ENCODE measurements at places on chromosomes 12 and 14.
A peak's percentile ranks its signal among the peaks of the same experiment; 100 is the strongest.

GRCh38 chr12:10392394-10392930 lies 2.6 kb upstream of the KLRK1 start:
- DNase-seq: peak; percentile 94

DNA sequence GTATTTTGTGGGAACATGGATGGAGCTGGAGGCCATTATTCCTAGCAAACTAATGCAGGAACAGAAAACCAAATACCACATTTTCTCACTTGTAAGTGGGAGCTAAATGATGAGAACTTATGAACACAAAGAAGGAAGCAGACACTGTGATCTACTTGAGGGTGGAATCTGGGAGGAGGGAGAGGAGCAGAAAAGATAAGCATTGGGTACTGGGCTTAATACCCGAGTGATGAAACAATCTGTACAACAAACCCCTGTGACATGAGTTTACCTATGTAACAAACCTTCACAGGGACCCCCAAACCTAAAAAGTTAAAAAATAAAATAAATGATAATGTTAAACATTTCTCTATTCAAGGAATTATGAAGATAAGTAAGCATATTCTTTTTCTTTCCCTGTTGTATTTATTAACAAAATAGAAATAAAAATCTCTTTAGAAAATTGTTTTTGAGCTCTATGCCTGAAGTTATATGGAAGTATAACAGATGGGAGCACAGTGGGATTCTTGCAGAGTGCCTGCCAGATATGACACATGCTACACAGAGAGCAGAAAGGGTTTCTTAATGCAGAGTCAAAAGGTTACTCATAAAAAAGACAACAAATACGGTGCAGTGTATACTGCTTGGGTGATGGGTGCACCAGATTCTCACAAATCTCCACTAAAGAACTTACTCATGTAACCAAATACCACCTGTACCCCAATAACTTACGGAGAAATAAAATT lies 52.0 kb upstream of the SYNE2 start:
- no peak for DNase-seq

GRCh38 chr12:77072833-77073495 lies 7.6 kb upstream of the E2F7 start:
- no peak for DNase-seq

GRCh38 chr14:67766035-67766680 lies 50.2 kb downstream of the ZFYVE26 start:
- no peak for DNase-seq

GRCh38 chr12:46585854-46586621 lies 213.5 kb upstream of the SLC38A2 start:
- peak; percentile 78 for DNase-seq

DNA sequence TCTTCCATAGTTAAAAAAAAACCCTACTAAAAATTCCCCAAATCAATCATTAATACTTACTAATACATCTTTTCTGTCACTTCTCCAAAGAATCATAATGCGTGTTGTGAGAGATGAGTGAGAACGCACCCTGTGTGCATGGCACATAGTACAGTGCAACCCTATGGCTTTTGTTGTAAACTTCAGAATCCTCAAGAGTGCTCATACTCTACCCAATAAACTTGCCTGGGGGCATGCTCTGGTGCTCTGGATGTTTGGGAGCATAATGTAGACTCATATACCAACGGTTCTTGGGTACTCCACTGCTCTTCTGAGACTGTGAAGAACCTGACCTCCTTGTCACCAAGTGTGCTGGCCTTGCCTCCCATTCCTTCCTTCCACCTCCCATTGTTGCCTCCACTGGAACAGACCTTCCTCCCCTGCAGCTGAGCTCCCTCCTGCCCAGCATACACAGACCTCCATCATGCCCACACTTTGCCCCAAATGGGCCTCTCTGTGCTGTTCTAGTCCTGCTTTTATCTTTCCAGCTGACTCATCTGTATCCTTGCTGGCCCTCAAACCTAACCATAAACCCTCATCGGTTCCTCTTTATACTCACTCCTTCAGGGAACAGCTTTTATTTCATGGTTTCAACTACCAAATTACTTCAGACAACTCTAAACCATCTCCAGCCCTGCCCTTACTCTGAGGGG lies 8.9 kb downstream of the DCP1B start:
- DNase-seq: no peak

- DNase-seq: no peak
Measured at GRCh38 chr12:45050751-45051571, at the start of gene DBX2. Gene DBX2, minus strand, starts transcription at chr12:45051099. Its CDS starts 172 bp downstream, at chr12:45050927.

DNA sequence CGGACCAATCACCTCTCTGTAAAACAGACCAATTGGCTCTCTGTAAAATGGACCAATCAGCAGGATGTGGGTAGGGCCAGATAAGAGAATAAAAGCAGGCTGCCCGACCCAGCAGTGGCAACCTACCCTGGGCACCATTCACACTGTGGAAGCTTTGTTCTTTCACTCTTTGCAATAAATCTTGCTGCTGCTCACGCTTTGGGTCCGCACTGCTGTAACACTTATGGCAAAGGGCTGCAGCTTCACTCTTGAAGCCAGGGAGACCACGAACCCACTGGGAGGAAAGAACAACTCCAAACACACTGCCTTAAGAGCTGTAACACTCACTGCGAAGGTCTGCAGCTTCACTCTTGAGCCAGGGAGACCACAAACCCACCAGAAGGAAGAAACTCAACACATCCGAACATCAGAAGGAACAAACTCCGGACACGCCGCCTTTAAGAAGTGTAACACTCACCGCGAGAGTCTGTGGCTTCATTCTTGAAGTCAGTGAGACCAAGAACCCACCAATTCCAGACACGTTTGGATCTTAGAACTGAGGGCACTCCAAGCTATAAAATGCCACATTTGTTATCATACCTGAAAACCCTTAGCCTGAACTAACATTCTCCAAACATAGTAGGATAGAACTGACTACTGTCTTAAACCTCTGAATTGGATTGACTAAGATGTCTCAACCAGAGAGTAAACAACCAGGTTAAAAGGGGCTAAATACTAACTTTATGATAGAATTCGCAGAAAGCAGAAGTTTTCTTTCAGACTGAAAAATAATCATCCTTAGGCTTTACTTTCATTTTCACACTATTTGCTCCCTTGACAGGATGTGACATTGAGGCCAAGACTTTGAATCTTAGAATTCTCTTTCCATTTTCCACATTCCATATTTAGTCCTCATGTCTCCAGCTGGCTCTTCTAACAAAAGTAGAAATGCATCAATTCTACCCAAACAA lies 33.6 kb downstream of the CDKL1 start:
- DNase-seq: no peak

- DNase-seq: no peak
Measured at GRCh38 chr12:19945559-19946435, 422.5 kb upstream of the PDE3A start.

- DNase-seq: no peak
Measured at GRCh38 chr12:5923043-5923605, 21.9 kb downstream of the ANO2 start.

DNA sequence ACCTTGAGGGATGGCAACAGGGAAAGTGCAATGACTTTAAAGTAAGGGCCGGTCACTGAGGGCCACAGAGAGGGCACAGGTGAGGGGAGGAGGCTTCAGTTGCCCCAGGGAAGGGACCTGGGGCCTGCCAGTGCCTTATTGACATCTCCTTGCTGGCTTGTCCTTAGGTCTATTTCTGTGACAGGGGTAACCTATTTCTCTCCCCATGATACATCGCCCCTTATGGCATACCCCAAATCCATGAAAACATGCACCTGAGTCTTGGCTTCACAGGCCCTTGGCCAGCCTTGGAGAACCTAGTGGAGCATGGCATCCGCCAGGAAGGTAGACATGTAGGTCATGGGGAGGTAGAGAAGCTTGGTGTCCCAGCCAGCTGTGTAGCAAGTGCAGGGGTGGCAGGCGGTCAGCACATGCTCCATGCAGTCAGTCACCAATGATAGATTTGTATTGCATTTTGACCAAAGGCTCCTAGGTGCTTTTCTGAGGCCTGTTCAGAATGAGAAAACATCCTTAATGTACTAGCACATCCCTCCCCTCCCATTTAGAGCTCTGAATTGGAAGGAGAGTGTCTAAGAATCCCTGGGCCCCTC lies 23.6 kb upstream of the RDH16 start:
- DNase-seq: no peak

- DNase-seq: no peak
Measured at GRCh38 chr14:105377555-105378182, 20.7 kb upstream of the TEX22 start.

DNA sequence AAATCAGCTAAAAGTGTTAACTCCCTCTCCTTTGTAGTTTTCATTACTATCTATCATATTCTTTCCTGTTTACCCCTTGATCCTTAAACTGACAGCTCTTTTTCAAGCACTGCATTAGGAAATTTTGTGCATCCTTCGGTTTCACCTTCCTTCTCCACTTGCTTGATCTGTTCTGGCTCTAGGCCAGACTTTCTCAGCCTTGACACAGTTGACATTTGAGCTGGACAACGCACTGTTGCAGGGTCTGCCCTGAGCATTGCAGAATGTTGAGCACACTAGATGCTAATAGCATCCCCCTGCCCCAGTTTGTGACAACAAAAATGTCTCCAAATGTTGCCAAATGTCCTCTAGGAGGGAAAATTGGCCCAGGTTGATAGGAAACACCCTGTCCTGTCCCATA lies 75.4 kb upstream of the KCNJ8 start:
- DNase-seq: no peak

GRCh38 chr14:100421756-100422470 lies 98.8 kb downstream of the SLC25A47 start:
- no peak for DNase-seq

- no peak for DNase-seq
Measured at GRCh38 chr12:114916541-114916940, 232.6 kb upstream of the TBX3 start.

- peak; percentile 26 for DNase-seq
Measured at GRCh38 chr12:48183091-48183875, at the start of gene CCDC184. Gene CCDC184, plus strand, starts transcription at chr12:48183644. Its CDS starts 479 bp downstream, at chr12:48184123.

GRCh38 chr14:21070083-21070609 lies at the start of gene ARHGEF40:
Gene ARHGEF40, plus strand, starts transcription at chr14:21070304. Its CDS starts 93 bp downstream, at chr14:21070397.
- DNase-seq: no peak

- DNase-seq: no peak
Measured at GRCh38 chr14:59240356-59240755, 51.9 kb downstream of the DAAM1 start.

DNA sequence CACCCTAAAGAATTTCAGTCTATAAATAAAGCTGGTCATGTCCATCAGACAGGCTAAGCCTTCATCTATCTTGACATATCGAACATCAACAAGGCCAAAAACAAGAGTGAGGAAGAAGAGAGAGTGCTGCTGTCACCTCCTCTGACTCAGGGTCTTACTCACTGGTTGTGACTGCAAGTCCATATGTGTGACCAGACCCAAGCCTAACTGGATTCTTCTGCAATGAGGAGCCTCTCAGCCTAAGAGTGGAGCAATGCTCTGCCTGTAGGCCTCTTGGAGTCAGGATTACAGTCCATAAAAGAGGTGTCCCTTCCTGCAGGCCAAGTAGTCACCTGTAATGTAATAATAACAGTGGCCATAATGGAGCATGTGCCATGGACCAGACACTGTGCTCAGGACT lies 121.2 kb upstream of the SLC35F4 start:
- DNase-seq: no peak

- no peak for DNase-seq
Measured at GRCh38 chr14:75811136-75811829, 150.2 kb downstream of the TTLL5 start.

- no peak for DNase-seq
Measured at GRCh38 chr14:94041551-94042346, 15.6 kb downstream of the OTUB2 start.

- no peak for DNase-seq
Measured at GRCh38 chr12:95416111-95416636, 57.8 kb upstream of the METAP2 start.

DNA sequence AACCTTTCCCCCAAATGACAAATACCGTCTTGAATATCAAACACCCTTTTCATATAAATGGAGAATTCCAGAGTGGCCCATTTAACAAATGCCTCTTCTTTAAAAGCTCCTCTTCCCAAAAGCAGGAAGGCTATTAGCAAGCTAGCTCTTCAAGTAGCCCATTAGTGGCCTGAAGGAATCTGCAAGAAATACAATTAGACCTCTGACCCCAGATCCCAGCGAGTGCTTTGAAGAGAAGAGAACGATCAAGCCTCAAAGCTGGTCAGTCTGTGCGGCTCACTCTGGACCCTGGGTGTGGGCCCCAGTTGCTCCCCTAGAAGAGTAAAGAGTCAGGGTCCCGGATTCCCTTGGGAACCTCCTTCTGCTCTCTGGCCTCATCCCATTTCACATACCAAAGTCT lies 325.6 kb downstream of the NUAK1 start:
- no peak for DNase-seq

- DNase-seq: no peak
Measured at GRCh38 chr12:109710205-109710746, 3.3 kb upstream of the FAM222A start.

DNA sequence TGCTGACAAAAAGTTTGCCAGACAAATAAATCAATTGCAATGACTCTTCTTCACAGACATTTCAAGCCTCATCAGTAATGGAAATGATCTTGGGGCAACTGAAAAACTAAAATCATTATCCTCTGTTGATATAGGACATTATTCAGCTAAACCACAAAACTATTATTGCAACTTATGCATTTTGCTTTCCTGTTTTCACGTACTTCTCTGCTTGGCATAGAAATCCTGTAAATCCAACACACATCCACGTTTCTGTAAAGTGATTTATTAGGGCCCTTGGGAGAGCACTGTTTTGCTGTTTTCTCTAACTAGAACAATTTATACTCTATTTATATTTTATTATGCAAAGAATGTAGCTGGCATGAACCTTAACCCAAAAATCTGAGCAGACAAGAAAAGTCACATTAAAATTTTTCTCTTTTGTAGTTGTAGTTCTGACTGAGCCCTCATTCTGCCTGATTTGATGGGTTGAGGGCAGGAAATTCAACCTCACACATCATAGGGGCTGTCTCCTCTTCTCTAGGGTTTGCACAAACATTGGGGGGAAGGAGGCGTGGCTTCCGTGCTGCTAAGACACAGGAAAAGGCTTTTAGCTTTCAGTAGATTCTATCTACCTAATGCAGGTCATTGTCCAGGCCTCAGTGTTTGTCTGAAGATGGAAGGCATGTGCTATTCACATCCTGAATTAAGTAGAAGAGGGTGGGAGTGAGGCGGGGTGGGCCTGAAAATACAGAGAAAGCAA lies 11.5 kb upstream of the NUP107 start:
- DNase-seq: no peak

DNA sequence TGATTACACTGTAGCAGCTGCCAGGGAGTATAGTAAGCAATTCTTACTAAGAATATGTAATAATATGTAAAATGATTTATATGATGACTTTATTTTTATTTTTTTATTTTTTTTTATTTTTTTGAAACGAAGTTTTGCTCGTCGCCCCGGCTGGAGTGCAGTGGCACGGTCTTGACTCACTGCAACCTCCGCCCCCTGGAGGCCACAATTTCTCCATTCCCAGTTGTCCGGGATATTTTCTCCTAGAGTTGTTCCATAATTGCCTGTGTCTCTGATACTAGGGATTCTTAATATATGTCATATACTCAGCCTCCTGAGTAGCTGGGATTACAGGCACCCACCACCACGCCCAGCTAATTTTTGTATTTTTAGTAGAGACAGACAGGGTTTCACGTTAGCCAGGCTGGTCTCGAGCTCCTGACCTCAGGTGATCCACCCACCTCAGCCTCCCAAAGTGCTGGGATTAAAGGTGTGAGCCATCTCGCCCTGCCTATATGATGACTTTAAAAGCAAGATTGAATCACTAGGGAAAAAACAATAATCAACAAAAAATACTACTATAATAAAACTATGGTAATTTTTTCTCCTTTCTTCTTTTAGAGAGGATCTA lies 12.2 kb upstream of the ITPR2 start:
- no peak for DNase-seq

Measured in non-pigmented ciliary epithelial cell (primary cell).